Activated CD8-positive, alpha-beta memory T cell treated with anti-CD3 and anti-CD28 coated beads for 1 hour (primary cell): ENCODE measurements at places on chromosomes 5 and 9.

- no peak for DNase-seq
These were observed 74.5 kb downstream of the SH3TC2 start for GRCh38 chr5:148988328-148988727.

GRCh38 chr9:126113176-126113575 is 213.5 kb upstream of the MVB12B start:
- no peak for DNase-seq

- no peak for DNase-seq
These were observed 177.7 kb upstream of the NR3C1 start for GRCh38 chr5:143581147-143581546.

DNA sequence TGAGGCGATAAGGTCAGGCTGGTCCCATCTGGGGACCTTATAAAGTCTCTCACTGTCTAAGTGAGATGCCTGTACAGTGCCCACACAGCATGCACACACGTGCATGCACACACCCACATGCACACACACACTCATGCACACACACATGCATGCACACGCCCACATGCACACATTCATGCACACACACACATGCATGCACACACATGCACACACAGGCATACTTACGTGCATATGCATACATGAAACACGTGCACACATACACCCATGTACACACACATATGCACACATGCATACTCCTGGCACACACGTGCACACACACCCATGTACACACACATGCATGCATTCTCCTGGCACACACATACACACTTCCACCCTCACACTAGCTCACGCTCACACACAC is 12.2 kb downstream of the COL23A1 start:
- DNase-seq, result no peak

DNA sequence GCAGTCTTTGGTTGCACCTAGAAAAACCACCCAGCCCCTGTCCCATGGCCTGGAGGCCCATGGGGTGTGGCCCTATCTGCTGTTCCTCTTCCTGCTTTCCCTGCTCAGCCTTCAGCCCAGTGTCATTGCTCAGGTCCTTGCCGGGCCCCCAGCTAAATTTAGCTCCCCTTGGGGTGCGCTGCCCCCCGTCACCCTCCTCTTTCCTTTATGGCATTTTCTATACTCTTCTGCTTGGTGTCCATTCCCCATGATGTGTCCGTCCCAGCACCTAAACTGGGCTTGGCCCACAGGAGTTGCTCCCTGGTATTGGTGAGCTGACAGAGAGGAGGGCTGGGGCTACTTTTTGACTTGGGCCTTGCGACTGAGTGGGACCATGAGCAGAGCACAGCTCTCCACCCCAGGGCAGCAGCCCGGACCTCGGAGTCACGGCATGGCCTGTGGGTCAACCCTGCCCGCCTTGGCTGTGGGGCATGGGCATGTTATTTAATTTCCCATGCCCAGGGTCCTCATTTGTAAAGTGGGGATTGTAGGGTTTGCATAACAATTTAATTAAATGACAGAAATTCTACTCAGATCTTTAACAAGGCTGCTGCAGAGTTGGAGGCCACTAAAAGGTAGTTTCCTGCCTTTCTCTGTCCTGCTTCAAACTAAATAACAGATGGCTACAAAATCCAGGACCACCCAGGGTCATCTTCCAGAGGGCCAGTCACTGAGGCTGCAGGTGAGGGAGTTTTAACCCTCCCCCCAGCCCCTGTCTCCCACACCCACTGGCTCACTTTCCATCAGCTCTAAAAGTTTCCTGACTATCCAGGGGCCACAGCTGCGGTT is 98.2 kb downstream of the DAP start:
- DNase-seq, result no peak
